ENCODE measurements at places on chromosomes 16 and 17.

GRCh38 chr16:68779891-68780290 is 42.8 kb downstream of the CDH1 start:
- no peak for DNase-seq

DNA sequence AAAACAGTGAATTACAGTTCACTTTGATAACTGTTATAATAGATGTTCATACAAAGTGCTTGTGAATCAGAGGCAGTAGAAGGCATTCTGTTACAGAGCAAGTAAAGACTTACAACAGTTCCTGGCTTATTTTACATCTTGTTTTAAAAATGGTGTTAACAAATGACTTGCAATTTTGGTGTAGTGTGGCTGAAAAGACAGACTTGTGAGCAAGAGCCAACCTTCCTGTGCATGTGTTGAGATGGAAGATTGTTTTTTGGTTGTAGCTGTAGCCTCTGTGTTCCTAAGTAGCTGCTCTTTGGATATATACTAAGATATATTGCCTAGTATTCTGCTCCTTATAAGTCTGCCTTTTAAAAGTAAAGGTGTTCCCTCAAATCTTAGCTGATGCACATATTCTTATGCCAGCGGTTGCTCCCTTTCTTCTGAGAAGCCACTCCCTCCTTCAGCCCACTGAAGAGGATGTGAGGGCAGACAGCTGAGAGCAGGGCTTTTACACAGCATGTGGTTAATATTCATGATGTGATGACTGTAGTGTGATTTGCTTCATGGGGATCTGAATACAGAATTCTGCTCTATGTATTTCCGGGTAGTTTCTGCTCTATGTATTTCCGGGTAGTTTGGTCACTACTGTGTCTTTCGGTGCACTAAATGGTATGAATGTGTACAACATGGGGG is 182.3 kb downstream of the PHKB start:
- no peak for DNase-seq

GRCh38 chr17:58144801-58145200 is 3.4 kb upstream of the OR4D1 start:
- no peak for DNase-seq

DNA sequence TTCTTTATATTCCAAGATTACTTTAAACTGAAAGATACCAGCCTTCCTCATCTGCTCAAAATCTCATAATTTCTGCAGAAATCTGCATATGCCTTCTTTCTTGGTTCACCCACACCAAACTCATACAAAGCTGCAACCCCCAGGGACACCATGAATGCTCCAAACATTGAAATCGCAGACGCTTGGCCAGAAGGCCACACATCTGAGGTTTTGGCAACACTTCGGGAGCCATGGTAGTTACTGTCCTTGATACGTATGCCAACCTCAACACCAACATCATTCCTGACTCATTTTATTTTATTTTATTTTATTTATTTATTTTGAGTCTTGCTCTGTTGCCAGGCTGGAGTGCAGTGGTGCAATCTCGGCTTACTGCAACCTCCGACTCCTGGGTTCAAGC is 11.8 kb downstream of the GSPT1 start:
- DNase-seq = no peak
